Heart right ventricle (tissue), 16 donors: ENCODE measurements at places on chromosomes 4 and X.

- no peaks in the 10 kb centered on the region for H3K4me1 ChIP-seq
- no peaks in the 10 kb centered on the region for H3K36me3 ChIP-seq
- H3K27me3 ChIP-seq, result no peaks in the 10 kb centered on the region
- peak overlapping the region; percentile 81 for H3K27ac ChIP-seq
- peak overlapping the region; percentile 63 for H3K4me3 ChIP-seq
Measured at GRCh38 chr4:95549246-95550114, 707 bp upstream of the UNC5C start.

GRCh38 chr4:129583868-129584267, 487.9 kb downstream of the C4orf33 start:
- H3K27me3 ChIP-seq, result no peaks in the 10 kb centered on the region
- no peak overlapping the region for H3K4me3 ChIP-seq
- DNase-seq, result no peak

DNA sequence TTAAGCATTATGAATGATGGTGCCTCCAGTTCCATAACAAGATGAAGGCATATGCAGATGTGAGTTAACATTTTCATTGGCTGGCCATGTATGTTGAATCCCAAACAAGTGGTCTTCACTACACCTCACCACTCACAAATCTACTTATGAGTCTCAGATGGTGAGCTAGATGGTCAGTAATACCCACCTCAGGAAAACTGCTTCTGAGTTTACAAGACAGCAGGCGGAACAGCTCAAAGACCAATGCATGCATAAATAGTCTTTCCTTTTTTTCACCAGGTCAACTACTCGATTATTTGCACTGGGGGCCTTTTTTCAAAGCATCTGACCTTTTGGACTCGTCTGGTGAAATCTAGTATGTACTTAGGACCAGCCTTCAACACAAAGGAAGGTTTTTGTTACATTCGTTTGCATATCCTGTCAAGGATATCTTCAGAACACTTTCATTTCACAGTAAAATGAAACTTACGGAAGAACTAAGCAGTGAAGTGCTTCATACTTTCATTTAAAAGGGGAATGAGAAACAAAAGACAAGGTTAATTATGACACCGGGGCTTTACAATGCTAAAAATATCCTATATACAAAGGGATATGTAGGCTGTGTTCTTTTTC, 23.1 kb upstream of the TLR7 start:
- H3K27me3 ChIP-seq, result no peaks in the 10 kb centered on the region
- H3K27ac ChIP-seq, result no peak overlapping the region
- DNase-seq, result no peak
- no peaks in the 10 kb centered on the region for H3K36me3 ChIP-seq
- H3K4me1 ChIP-seq, result no peaks in the 10 kb centered on the region

GRCh38 chr4:166675411-166675810, 558.9 kb downstream of the SPOCK3 start:
- no peaks in the 10 kb centered on the region for H3K4me1 ChIP-seq
- no peaks in the 10 kb centered on the region for H3K36me3 ChIP-seq
- H3K27ac ChIP-seq, result no peak overlapping the region
- DNase-seq, result no peak
- no peaks in the 10 kb centered on the region for H3K27me3 ChIP-seq

GRCh38 chrX:136204571-136204970, 46.6 kb downstream of the MAP7D3 start:
- H3K27me3 ChIP-seq, result no peaks in the 10 kb centered on the region
- H3K27ac ChIP-seq, result peak overlapping the region; percentile 82
- H3K4me1 ChIP-seq, result peaks cover 9% of the 10 kb centered on the region
- DNase-seq, result no peak
- H3K4me3 ChIP-seq, result peak overlapping the region; percentile 46

- peak overlapping the region; percentile 37 for H3K27ac ChIP-seq
- peak overlapping the region; percentile 47 for H3K4me3 ChIP-seq
- H3K4me1 ChIP-seq, result no peaks in the 10 kb centered on the region
- no peaks in the 10 kb centered on the region for H3K27me3 ChIP-seq
- no peaks in the 10 kb centered on the region for H3K36me3 ChIP-seq
Measured at GRCh38 chrX:100645106-100645505, 1.1 kb downstream of the SRPX2 start.

DNA sequence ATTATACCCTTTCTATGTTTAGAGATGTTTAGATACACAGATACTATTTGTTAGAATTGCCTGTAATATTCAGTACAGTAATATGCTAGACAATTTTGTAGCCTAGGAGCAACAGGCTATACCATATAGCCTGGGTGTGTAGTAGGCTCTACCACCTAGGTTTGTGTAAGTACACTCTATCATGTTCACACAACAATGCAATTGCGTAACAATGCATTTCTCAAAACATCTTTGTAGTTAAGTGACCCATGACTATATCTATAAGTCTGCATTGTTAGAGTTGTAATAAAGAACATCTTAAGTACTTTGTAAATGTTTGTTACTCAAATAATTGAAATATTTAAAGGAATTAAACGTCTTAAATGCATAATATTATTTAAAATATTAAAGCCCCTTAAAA, 379.3 kb downstream of the PPP3CA start:
- no peak overlapping the region for H3K27ac ChIP-seq
- no peak for DNase-seq
- no peaks in the 10 kb centered on the region for H3K4me1 ChIP-seq
- H3K4me3 ChIP-seq, result no peak overlapping the region
- no peaks in the 10 kb centered on the region for H3K36me3 ChIP-seq

GRCh38 chr4:47485768-47486167, 693 bp downstream of the ATP10D start:
- no peak for DNase-seq
- peaks cover 28% of the 10 kb centered on the region for H3K4me1 ChIP-seq
- no peaks in the 10 kb centered on the region for H3K36me3 ChIP-seq
- H3K27me3 ChIP-seq, result no peaks in the 10 kb centered on the region
- H3K27ac ChIP-seq, result peak overlapping the region; percentile 86
- peak overlapping the region; percentile 72 for H3K4me3 ChIP-seq

GRCh38 chr4:36388710-36389109, 107.3 kb downstream of the DTHD1 start:
- H3K4me1 ChIP-seq, result no peaks in the 10 kb centered on the region
- H3K27ac ChIP-seq, result no peak overlapping the region
- DNase-seq, result no peak
- H3K27me3 ChIP-seq, result no peaks in the 10 kb centered on the region
- H3K4me3 ChIP-seq, result no peak overlapping the region
- no peaks in the 10 kb centered on the region for H3K36me3 ChIP-seq

GRCh38 chr4:114986133-114986532, 127.3 kb downstream of the NDST4 start:
- no peaks in the 10 kb centered on the region for H3K4me1 ChIP-seq
- no peaks in the 10 kb centered on the region for H3K27me3 ChIP-seq
- no peak overlapping the region for H3K4me3 ChIP-seq
- no peaks in the 10 kb centered on the region for H3K36me3 ChIP-seq

- no peaks in the 10 kb centered on the region for H3K4me1 ChIP-seq
- H3K27ac ChIP-seq, result no peak overlapping the region
- DNase-seq, result no peak
- H3K36me3 ChIP-seq, result no peaks in the 10 kb centered on the region
Measured at GRCh38 chr4:93409035-93409434, 419.5 kb upstream of the ATOH1 start.

DNA sequence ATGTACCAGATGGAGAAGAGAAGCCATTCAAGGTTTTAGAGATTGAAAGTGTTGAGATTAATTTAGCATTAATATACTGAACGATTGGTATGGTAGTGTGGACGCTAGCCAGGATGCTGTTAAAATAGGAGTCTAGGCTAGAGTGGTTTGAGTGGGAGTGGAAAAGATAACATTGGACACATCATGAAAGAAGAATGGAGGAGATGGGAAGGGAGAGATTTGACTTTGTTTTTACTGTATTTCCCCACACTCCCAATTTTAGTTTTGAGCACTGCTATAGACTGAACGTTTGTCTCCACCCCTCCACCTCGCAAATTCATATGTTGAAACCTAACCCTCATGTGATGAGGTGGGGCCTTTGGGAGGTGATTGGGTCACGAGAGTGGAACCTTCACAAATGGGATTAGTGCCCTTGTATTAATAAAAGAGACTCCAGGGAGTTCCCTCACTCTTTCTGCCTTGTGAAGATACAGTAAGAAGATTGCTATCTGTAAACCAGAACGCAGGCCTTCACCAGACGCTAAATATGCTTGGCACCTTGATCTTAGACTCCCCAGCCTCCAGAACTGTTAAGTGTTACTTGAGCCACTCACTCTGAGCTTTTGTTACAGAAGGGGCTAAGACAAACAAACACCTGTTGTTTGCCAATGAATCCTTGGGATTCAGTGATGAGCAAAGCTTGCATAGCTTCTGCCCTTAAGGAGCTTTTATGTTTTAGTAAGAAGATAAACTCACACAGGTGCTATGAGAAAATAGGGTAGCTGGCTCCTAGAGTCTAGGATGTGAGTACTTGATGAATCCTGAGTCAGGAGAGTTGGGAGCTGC, 25.8 kb downstream of the USP9X start:
- no peaks in the 10 kb centered on the region for H3K27me3 ChIP-seq
- no peak overlapping the region for H3K4me3 ChIP-seq
- no peaks in the 10 kb centered on the region for H3K36me3 ChIP-seq
- no peak overlapping the region for H3K27ac ChIP-seq
- H3K4me1 ChIP-seq, result peaks cover 21% of the 10 kb centered on the region

DNA sequence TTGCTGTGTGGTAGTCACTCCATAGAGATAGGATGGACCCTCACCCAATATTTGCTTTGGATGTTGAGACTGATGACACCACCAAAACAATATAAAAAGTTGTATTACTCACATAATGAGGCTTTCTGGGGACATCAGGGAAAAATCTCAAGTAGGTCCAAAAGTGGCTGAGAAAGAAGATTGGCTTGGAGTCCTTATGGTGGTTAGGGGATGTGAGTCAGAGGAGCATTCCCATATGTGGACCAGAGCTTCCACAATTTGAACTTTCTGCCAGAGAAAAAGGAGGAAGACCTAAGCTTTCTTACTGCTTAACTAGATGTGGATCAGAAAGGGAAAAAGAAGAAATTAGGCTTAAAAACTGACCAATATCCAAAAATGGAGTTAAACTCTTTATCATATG, 460.5 kb downstream of the SH3BGRL start:
- no peaks in the 10 kb centered on the region for H3K27me3 ChIP-seq
- DNase-seq, result no peak
- no peak overlapping the region for H3K4me3 ChIP-seq

DNA sequence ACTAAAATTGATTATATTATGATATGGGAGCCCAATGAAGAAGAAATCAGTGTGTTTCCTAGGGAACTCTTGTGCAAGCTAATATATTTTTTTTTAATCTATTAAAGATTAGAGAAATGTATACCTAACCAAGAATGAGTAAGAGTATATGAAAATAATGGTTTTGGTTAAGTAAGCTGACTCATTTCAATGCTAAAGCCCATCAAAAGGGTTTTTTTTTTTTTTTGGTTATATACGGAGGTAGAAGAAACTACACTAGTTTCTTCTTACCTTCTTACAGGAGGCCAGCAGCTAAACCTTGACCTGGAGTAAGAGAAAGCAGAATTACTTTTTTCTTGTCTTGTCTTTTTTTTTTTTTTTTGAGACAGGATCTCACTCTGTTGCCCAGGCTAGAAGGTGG, 27.5 kb downstream of the RUFY3 start:
- H3K4me3 ChIP-seq, result no peak overlapping the region
- no peaks in the 10 kb centered on the region for H3K27me3 ChIP-seq
- H3K4me1 ChIP-seq, result no peaks in the 10 kb centered on the region
- no peak for DNase-seq
- no peak overlapping the region for H3K27ac ChIP-seq

GRCh38 chr4:38190717-38191178, 230.6 kb downstream of the PTTG2 start:
- peaks cover 16% of the 10 kb centered on the region for H3K4me1 ChIP-seq
- peak; percentile 23 for DNase-seq
- no peak overlapping the region for H3K4me3 ChIP-seq
- H3K36me3 ChIP-seq, result no peaks in the 10 kb centered on the region
- peak overlapping the region; percentile 44 for H3K27ac ChIP-seq
- H3K27me3 ChIP-seq, result no peaks in the 10 kb centered on the region

GRCh38 chrX:149950681-149951080, 12.4 kb upstream of the EOLA2 start:
- no peak overlapping the region for H3K27ac ChIP-seq
- no peak for DNase-seq
- H3K4me3 ChIP-seq, result no peak overlapping the region
- H3K27me3 ChIP-seq, result no peaks in the 10 kb centered on the region
